ENCODE measurements at places on chromosomes 5 and 9. TPM values are rescaled to one million over a fixed set of nuclear protein-coding genes. Genes with fewer than 3 reads are reported as not detected.

GRCh38 chr5:181222630-181223057 lies 437 bp upstream of the TRIM41 start:
- DNase-seq = no peak

The SLC4A9 gene
- 0.11 TPM for total RNA-seq

The PRDM9 gene
- total RNA-seq = not detected

- DNase-seq = no peak
Measured at GRCh38 chr5:129748913-129749880, 1.3 kb downstream of the MINAR2 start.

DNA sequence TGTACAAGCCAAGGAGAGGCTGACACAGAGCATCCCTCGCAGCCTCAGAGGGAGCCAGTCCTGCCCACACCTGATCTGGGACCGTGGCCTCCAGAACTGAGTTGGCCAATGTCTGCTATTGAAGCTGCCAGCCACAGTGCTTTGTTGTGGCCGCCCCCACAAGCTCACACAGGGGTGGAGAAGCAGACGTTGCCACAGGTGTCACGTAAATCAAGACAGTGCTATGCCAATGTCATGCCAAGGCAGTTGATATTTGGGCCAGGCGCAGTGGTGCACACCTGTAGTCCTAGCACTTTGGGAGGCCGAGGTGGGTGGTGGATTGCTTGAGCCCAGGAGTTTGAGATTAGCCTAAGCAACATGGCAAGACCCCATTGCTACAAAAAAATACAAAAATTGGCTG lies 17.3 kb upstream of the TERT start:
- DNase-seq = no peak

GRCh38 chr5:169301986-169302385 lies 1.0 kb upstream of the SLIT3 start:
- DNase-seq = no peak

DNA sequence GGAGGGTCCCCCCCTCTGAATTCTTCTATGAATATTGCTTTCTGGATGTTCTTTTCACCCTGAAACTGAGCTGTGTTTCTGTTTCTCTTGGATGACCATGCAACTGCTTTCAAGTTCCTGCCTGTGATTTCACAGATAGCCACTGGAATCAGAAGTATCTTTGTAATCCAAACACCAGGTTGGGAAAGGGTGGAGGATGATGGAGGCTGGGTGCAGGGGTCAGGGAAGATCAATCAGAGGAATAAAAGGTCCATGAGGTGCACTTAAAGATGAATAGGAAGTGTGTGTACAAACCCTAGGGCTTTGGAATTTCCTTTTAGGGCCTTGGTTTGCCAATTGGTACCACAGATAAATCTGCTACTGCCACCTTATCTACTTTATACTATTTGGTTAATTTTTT lies 68.2 kb upstream of the AGXT2 start:
- DNase-seq = no peak

GRCh38 chr5:9712911-9713310 lies 82.8 kb upstream of the TAS2R1 start:
- no peak for DNase-seq

The CDC26 gene
- total RNA-seq = 25.5 TPM
